ENCODE measurements at places on chromosomes 1 and 21. TPM values are rescaled to one million over a fixed set of nuclear protein-coding genes. Genes with fewer than 3 reads are reported as not detected.
A peak's percentile ranks its signal among the peaks of the same experiment; 100 is the strongest.

- DNase-seq: no peak
- no peak overlapping the region for H3K27ac ChIP-seq
- H3K36me3 ChIP-seq: no peaks in the 10 kb centered on the region
- H3K4me3 ChIP-seq: no peak overlapping the region
- H3K4me1 ChIP-seq: no peaks in the 10 kb centered on the region
- no peaks in the 10 kb centered on the region for H3K27me3 ChIP-seq
These were observed 221.8 kb downstream of the CENPF start for GRCh38 chr1:214824763-214825162.

Gene C1orf185
- total RNA-seq: not detected

Gene EPS8L3
- not detected for total RNA-seq

GRCh38 chr21:42735061-42735460 is 81.6 kb downstream of the PDE9A start:
- peak overlapping the region; percentile 8 for H3K4me3 ChIP-seq
- DNase-seq: no peak
- H3K27me3 ChIP-seq: no peaks in the 10 kb centered on the region
- H3K4me1 ChIP-seq: peaks cover 70% of the 10 kb centered on the region
- H3K36me3 ChIP-seq: peaks cover 11% of the 10 kb centered on the region

DNA sequence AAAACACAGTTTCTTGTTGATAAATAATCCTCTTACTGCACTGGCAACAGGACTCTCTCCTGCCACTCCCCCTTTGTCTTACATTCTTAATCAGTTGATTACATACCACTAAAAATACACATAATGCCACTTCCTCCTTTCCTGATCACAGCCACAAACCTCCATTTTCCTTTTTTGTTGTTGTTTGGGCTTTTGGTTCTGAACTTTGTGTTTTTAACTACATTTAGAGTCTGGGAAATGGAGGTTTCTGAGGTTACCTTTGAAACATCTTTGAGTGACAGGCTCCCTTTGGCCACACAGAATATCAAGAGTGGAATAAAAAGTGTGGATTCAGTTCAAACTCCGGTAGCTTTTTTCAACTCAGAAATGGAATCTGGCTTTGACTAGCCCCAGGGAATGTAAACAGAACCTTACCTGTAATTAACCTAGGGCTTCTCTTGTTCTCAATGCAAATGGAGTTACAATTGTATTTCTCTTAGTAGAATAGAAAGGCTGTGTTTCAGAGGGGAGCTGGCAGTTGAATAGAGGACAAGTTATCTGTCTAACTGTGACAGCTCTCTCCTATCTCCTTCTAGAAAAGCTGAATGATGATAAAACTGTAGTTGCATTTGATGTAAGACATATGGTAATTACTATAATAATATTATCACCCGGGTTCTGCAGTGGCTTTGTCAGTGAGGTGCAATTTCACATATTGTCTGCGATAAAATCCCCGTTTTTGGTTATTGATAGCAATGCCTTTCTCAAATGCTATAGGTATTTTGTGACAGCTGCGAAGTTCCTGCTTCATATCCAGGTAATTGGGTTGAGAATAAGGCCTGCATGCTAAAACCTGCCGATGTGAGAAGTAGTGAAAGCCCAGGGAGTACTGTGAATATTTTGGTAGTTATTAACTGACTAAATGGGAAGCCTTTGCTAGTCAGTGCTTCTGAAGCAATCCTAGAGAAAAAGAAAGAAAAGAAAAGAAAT is 66.9 kb downstream of the ST6GALNAC5 start:
- H3K27ac ChIP-seq: no peak overlapping the region
- H3K4me3 ChIP-seq: no peak overlapping the region
- no peak for DNase-seq
- peaks cover 3% of the 10 kb centered on the region for H3K4me1 ChIP-seq
- no peaks in the 10 kb centered on the region for H3K36me3 ChIP-seq
